ENCODE measurements at places on chromosomes 2 and 18.

GRCh38 chr2:66233981-66234380, 200.9 kb upstream of the MEIS1 start:
- no peaks in the 10 kb centered on the region for H3K36me3 ChIP-seq
- no peak for DNase-seq
- H3K27ac ChIP-seq, result no peak overlapping the region
- no peaks in the 10 kb centered on the region for H3K27me3 ChIP-seq
- no peak overlapping the region for H3K4me3 ChIP-seq

GRCh38 chr2:207819021-207819797, 49.5 kb upstream of the FZD5 start:
- H3K27ac ChIP-seq, result no peak overlapping the region
- H3K27me3 ChIP-seq, result peaks cover 2% of the 10 kb centered on the region
- no peaks in the 10 kb centered on the region for H3K4me1 ChIP-seq
- H3K36me3 ChIP-seq, result peaks cover 14% of the 10 kb centered on the region
- H3K4me3 ChIP-seq, result no peak overlapping the region
- no peak for DNase-seq

GRCh38 chr2:237280229-237280628, 133.7 kb downstream of the COL6A3 start:
- no peak overlapping the region for H3K4me3 ChIP-seq
- H3K4me1 ChIP-seq, result no peaks in the 10 kb centered on the region
- no peak overlapping the region for H3K27ac ChIP-seq
- peaks cover 3% of the 10 kb centered on the region for H3K27me3 ChIP-seq
- DNase-seq, result no peak

DNA sequence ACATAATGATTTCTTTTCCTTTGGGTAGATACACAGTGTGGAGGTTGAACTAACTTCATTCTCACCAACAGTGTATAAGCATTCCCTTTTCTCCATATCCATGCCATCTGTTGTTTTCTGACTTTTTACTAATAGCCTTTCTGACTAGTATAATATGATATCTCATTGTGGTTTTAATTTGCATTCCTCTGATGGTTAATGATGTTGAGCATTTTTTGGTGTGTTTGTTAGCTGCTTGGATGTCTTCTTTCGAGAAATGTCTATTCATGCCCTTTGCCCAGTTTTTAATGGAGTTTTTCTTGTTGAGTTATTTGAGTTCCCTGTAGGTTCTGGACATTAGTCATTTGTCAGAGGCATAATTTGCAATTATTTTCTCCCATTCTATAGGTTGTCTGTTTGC, 59.8 kb downstream of the MARCHF4 start:
- peaks cover 16% of the 10 kb centered on the region for H3K4me1 ChIP-seq
- DNase-seq, result no peak
- H3K36me3 ChIP-seq, result no peaks in the 10 kb centered on the region
- H3K27me3 ChIP-seq, result peaks cover 4% of the 10 kb centered on the region
- no peak overlapping the region for H3K4me3 ChIP-seq
